Stimulated activated CD4-positive, alpha-beta T cell treated with anti-CD3 and anti-CD28 coated beads, Interleukin-4, amount 100 ng/mL, for 24 hours (primary cell): ENCODE measurements at places on chromosomes 3 and 15.
A peak's percentile ranks its signal among the peaks of the same experiment; 100 is the strongest.

DNA sequence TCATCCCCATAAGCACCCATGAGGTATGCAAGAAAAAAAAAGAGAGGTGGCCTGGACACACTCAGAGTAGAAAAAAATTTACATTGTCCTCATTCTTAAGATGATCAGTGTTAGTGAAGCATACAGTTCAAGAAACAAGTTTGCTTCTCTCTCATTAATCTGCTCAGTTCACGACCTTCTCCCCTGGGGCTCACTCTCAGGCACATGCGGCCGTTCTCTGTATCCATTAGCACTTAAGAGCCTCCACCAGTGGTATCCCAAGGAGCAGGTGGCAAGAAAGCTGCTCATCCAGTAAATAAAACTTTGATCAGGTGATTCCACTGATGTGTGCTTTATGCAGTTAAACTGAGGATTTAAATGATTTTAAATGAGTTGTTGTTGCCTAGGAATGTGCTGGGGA lies 57.4 kb downstream of the ARHGAP31 start:
- DNase-seq: no peak

GRCh38 chr15:31273258-31273941 lies 53.2 kb upstream of the KLF13 start:
- DNase-seq: peak; percentile 2

DNA sequence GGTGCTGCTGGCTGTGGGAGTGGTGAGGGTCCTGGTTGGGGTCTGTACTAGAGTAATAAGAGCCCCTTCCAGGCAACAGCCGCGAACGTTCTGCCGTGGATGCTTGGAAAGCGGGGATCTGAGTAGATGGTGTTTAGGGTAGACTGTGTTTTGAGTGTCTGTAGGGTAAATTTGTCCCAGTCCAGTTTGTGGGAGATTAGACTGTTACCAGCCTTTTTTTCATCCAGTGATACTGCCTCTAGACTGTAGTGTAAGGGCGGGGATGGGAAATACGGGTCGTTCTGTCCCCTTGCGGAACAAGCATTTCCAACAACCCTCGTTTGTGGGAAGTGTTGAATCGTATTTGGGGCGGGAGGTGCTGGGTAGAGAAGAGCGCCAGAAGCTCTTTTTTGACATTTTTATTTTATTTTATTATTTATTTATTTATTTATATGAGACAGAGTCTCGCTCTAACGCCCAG lies 424 bp downstream of the HAUS2 start:
- DNase-seq: peak; percentile 8

DNA sequence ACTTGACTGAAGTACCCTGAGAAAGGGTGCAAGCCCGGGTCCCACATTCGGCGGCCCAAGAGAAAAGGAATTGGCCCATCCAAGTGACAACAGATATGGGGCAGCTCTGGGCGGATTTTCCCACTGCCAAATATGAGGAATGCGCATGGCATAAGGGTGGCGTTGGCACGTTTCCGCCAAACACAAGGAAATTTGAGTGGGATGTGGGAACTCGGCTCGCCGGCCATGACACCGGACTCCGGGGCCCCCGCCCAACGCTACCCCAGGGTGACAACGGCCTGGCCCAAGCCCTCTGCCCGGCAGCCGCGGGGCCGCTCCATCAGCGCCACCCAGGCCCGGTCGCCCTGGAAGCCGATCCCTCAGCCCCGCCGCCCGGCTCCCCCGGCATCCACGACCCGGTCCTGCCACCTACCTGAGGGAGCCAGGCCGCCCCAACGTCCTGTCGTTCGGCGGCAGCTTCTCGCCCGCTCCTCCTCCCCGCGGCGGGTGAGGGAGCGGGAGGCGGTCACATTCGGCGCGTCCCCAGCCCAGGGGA lies 449 bp downstream of the RAF1 start:
- DNase-seq: peak; percentile 54

- no peak for DNase-seq
Observed at GRCh38 chr15:69540622-69541021, 88.0 kb downstream of the RPLP1 start.

DNA sequence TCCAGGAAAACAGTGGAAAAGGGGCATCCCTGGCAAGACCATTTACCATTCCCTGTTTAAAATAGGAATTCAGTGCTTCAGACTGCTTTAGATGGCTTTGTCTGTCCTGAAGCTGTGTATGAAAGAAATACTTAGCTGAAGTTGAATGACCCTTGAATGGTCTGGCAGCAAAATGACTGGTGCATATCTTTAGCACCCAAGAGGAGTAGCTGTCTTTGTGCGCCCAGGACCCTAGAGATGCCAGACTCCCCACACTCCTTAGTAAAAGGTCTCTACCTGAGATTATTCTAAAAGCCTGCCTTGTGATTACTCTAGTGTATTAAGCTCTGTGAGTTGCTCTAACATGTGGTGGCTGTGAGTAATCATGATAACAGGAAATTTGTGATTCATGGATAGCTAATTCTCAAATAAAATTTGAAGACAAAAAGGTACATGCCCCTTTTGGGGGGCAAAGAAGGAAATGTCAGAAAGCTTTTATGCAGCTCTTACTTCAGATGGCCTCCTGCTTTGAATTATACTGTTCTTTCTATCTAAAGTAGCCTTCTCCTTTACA lies 3.2 kb downstream of the MAPKBP1 start:
- no peak for DNase-seq

- DNase-seq: no peak
Observed at GRCh38 chr3:89261673-89262072, 154.3 kb downstream of the EPHA3 start.

- no peak for DNase-seq
Observed at GRCh38 chr3:127800508-127800907, 21.8 kb downstream of the MGLL start.

- no peak for DNase-seq
Observed at GRCh38 chr15:41648097-41648496, 12.1 kb upstream of the MGA start.

GRCh38 chr3:64303401-64303800 lies 78.1 kb upstream of the PRICKLE2 start:
- no peak for DNase-seq

DNA sequence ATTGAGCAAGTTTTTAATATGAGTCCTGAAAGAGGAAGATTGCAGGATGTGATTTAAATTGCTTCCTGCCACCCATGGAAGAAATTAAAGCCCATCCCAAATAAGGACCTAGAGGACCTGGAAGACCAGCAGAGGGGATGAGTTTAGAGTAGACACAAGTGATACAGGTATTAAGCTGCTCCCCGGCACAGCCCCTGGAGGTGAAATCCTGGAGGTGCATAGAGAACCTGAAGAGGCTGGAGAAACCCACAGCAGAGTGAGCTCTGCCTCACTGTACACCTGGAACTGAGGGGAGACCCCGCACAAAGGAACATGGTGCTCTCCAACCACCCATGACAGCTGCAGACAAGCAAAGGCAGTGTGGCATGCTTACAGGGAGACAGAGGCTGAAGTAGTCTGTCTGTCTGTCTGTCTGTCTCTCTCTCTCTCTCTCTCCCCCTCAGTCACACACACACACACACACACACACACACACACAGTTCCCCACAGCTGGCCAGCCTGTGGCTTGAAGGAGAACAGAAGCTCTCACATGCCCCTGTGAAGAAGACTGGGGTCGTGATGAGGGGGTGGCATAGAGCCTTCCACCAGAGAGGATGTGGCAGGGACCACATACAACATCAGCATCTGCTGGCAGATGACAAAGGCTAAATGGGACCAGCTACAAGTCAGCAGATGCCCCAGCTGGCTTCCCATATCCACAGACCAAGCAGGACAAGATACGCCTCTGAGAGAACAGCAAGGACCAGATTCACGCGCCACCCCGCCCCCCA lies 38.1 kb downstream of the FSIP1 start:
- no peak for DNase-seq

GRCh38 chr3:36525115-36525801 lies 145.0 kb downstream of the STAC start:
- no peak for DNase-seq

- no peak for DNase-seq
Observed at GRCh38 chr3:142819179-142819578, 69.7 kb downstream of the PCOLCE2 start.

- no peak for DNase-seq
Observed at GRCh38 chr3:11551036-11551435, 92.7 kb downstream of the VGLL4 start.

- DNase-seq: no peak
Observed at GRCh38 chr15:67836134-67836455, 3.8 kb downstream of the RNU6-1 start.

GRCh38 chr3:99927671-99928457 lies 110.2 kb downstream of the CMSS1 start:
- no peak for DNase-seq

- DNase-seq: no peak
Observed at GRCh38 chr15:59936741-59937140, 67.4 kb upstream of the FOXB1 start.

- no peak for DNase-seq
Observed at GRCh38 chr3:16595778-16596177, 9.4 kb downstream of the DAZL start.

GRCh38 chr3:54374214-54374852 lies 252.0 kb downstream of the CACNA2D3 start:
- DNase-seq: no peak

- DNase-seq: peak; percentile 73
Observed at GRCh38 chr15:25790000-25790660, 73.0 kb downstream of the ATP10A start.

DNA sequence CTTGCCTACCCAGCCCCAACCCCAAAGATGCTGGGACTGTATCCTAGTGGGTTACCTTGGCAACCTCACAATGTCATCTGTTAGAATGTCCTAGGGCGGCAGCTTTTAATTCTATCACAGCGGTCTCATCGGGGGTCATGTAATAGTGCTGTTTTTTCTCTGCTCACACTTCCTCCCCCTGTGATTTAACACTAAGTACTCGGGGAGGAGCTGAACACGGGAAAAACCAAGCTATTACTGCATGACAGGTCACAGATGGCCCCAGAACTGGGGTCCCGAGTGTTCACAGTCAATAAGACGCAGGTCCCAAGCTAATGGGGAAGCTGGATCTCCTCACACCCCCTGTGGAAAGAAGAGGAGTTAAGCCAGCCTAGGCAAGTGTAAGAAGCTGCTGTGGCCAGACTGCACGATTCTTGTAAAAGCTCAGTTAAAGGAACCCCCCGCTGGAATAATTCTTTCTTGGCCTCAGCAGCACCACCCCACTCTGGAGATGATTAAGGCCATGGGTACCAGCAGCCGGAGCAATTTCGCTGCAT lies 2.5 kb upstream of the RFTN1 start:
- DNase-seq: no peak

DNA sequence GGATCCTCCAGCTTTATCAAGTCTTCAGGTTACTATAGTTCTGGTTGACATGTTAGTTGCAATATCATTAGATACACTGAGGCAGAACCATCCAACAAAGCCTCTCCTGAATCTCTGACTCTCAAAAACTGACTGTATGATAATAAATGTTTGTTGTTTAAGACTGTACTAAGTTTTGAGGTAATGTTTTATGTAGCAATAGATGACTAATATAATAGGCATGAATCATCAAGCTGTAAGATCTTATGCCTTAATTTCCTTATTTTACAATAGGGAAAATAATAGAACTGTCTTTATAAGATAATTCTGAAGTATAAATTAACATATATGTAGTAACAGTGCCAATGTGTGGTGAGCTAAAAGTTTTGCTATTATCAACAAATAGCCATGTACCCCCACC lies 88.9 kb upstream of the TBC1D5 start:
- DNase-seq: no peak

DNA sequence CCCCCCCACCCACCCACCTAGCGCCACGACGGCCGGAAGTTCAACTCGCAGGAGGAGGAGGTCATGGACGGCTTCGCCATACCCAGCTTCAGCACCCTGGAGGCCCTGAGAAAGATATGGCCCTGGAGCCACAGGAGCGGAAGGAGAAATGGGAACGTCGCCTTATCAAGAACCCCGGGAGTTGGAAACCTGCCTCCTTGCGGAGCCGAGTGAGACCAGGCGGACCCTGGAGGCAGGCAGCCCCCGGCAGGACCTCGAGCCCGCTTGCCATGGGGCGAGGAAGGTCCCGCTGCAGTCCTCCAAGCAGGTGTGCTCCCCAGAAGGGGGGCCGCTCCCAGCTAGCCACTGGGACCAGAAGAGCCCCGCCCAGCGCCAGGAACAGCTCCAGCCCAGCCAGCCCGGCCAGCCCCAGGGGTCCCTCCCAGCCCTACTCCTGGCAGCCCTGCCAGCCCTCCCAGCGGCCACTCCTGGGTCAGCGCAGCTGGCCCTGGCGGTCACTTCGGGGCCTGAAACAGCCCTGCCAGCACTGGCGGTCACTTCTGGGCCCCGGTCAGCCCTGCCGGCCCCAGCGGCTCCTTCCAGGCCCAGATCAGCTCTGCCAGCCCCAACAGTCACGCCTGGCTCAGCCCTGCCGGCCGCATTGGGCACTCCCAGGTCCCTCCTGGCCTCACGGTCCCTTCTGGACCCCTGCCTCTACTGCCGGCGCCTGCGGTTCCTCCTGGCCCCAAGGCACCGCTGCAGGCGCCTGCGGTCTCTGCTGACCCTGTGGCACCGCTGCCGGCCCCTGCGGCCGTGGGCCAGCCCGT lies 10.3 kb upstream of the ROPN1B start:
- DNase-seq: no peak

DNA sequence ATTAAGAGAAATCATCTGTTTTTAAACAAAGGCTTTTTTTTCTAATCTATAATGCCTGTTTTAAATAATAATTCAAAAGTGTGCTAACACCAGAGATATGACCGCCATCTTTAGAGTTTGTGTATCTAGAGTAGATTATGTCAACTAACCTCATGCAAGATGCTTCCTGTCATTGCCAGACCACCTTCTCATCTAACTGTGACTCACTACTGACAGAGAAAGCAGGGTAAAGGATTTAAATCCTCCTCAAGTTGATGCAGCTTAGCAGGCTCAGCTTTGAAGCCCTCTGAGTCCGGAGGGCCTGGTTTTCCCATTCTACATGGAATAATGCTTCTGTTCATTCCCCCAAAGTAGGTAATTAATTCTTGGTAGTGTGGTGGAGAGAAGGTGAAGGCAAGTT lies 108.5 kb downstream of the ECT2 start:
- no peak for DNase-seq

- DNase-seq: no peak
Observed at GRCh38 chr3:187694801-187695200, 7.6 kb downstream of the RTP2 start.

DNA sequence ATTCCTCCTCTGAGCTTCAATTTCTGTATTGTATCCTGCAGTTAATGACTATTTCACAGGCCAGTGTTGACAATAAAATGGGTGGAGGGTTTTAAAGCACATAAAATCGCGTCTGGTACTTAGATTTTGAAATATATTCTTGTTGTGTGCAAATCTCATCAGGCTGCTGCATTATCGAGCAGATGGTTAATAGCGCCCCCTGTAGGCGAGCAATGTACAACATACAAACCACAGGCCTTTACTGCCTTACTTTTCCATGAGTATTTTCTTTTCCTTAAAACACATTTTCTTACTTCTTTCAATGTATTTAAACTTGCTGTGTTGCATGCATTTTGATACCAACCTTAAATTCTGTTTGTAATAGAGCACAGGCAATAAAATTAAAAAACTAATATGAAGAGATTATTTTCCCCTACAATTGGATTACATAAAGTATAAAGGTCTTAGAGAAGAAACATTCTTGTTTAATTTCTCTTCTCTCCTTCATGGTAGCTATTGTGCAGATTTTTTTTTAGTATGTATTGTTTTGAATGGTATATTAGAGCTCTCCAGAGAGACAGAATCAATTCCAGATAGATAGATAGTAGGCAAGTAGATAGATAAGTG lies 608.4 kb downstream of the CADM2 start:
- DNase-seq: peak; percentile 18
